Head of caudate nucleus (tissue), 42 donors: ENCODE measurements at places on chromosomes 2 and 18.

DNA sequence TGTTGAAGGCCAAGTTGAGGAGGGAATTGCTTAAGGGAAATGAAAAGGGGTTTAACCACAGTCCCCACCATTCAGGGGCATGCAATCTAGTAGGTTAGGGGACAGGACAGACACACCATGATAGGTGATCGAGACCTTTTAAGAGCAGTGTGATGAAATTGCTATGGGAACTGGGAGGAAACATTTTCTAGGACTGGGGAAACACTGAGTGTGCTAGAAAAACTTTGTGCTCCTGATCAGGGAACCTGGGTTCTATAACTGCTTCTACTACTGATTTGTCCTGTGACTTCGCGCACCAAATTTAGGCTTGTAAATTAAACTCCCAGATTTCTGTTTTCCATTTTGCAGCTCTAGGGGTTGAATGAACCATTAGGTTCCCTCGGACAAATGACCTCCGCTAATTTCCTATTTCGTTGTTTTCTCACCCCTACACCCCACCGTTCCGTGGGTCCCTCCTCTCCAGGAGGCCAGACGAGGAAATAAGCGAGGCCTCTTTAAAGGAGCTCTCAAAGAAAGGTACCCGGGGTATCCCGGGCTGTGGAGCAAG is 371 bp upstream of the LCLAT1 start:
- no peak for DNase-seq

GRCh38 chr18:31684279-31685096 is at the start of gene B4GALT6:
B4GALT6 (minus strand) TSS chr18:31684581; CDS start chr18:31684426, 155 bp downstream.
- peak; percentile 52 for DNase-seq

GRCh38 chr18:75307530-75307929 is 96.9 kb downstream of the TSHZ1 start:
- DNase-seq: no peak

DNA sequence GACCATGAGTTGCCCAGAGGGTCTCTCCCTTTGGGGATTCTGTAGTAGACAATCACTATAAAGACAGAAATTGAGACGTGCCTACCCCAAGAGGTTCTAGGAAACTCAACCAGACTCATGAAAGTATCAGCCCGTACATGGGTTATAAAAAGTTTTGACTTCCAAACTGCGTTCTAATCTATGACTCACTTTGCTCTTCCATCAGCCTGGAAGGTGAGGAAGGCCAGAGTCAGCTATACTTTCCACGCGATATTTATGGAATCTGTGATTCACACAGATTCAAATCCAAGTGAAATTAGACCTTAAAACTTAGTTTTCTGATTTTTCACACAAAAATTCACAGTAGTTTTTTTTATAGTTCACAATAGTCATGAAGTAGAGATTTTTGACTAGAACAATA is 7.7 kb upstream of the LYPD1 start:
- DNase-seq: no peak

DNA sequence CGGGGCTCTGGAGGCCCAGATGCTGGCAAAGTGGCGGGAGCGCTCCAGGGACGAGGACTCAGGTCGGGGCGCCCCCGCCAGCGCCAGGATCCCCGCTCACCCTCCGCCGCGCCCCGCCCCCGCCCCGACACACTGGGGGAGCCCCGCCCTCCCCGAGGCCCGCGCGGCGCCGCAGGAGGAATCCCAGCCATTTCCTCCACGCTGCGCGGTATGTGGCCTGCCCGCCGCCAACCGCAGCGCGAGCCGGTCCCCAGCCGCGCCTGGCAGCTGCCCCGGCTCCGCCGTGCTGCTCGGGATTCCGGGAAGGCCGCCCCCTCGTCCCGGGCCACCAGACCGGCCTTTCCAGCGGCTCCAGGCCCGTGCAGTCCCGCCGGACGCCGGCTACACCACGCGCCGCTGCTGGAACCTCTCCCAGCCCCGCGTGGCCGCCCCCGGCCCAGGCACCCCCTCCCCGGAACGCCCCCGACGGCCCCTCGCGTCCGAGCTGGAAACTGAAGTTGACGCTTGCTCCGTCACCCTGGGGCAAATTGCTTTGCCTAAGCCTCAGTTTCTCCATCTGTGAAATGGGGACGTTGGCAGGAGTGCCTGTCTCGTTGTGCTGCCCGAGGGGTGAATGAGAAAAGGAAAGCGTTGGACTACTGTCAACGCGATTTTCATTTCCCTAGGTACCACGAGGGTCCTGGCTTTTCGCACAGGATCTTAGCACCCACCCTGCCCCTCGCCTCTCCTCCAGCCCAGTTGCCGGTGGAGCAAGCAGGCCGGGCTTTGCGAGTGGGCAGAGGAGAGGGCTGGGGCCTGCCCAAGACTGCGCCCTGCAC is 53.6 kb downstream of the PKDCC start:
- peak; percentile 51 for DNase-seq

DNA sequence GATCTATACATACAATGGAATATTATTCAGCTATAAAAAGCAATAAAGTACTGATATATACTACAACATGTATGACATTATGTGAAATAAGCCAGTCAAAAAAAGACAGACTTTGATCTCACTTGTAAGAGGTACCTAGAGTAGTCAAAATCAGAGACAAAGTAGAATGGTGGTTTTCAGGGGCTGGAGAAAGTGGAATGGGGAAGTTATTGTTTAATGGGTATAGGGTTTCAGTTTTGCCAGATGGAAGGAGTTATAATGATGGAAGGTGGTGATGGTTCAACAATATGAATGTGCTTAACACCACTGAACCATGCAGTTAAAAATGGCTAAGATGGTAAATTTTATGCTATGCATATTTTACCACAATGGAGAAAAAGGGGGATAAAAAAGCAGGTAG is 6.3 kb downstream of the COBLL1 start:
- no peak for DNase-seq

- no peak for DNase-seq
Measured at GRCh38 chr2:121539750-121540469, 9.2 kb downstream of the RNU4ATAC start.

DNA sequence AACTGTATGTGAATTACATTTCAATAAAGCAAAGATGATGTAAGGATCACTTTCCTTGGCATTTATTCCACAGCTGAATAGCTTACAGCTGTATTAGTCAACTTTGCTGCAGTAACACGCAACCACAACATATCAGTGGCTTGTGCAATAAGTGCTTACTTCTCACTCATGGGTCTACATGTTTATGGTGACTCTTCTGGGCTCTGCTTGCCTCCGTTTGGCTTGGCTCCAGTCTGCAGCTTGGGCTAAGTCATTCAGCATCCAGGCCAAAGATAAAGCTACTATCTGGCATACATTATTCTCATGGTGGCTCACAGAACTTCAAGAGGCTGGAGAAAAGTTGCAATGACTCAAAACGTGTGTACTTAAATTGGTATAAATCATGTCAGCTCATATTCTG is 355.0 kb downstream of the RNF144A start:
- DNase-seq: no peak

DNA sequence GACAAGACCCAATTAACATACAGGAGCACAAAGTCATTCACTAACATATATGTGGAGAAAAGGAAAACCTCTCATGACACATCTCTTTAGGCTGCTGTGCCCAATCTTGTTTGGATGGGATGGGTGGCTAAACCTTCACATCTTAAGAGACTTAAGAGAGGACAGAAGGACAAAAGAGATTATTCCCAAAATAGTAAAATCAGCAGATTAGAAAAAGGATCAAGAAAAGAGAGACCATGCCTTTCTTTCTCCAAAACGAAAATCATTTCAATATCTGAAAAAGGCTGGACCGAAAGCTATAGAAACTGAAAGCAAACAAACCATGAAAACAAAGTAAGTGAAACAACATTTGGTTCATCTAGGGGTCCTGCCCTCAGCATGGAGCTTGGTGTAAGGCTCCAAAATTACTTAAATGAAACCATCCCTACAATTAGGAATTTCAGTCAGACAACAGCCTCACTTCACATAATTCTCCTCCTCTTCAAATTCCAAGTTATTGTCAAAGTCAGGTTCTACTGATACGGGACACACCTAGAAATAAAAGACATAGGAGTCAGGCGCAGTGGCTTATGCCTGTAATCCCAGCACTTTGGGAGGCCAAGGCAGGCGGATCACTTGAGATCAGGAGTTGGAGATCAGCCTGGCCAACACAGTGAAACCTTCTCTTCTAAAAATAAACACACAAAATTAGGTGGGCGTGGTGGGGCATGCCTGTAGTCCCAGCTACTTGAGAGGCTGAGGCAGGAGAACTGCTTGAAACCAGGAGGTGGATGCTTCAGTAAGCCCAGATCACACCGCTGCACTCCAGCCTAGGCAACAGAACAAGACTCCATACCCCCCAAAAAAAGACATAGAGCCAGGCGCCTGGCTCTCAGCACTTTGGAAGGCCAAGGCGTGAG is 5.2 kb downstream of the STARD7 start:
- no peak for DNase-seq

GRCh38 chr18:56891870-56892269 is 240.7 kb downstream of the WDR7 start:
- DNase-seq: no peak

DNA sequence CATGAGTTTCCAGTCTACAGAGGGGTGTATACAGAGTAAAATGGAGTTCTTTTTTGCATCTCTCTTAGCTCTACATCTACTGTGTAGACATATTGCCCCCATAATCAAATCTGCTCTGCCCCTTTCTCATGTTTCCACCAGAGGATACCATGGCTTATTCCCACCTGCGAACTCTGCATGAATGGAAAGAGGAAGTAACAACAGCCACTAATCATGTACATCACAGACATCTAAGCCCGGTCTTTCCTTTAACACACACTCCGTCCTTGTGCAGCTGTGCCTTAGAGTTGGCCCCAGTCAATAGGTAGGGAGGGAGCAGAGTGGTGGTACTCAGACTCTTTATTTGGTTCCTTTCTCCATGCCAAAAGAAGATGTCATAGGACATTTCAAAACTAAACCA is 147.3 kb upstream of the NRP2 start:
- no peak for DNase-seq

GRCh38 chr2:118061135-118061955 is 26.9 kb upstream of the INSIG2 start:
- DNase-seq: no peak

- DNase-seq: no peak
Measured at GRCh38 chr2:232388324-232388891, 9.9 kb downstream of the ALPP start.

DNA sequence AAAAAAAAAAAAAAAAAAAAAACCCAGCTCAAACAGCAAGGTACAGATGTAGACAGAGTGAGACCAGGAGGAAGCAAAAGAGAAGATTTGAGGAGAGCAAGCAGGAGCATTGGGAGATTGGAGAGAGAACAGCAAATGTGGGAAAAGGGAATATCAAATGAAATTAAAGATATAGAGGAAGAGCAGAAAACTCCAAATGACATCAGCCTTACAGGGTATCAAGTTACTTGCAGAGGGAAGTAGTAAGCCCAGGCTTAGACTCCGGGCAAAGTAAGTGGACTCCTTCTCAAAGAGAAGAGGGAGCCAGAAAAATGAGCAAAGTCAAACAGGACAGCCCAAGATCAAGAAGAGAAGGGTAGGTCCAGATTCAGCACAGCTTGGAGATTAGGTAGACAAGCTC is 93.3 kb upstream of the PPP1CB start:
- no peak for DNase-seq

GRCh38 chr2:3536682-3537632 is 17.6 kb upstream of the ADI1 start:
- no peak for DNase-seq

GRCh38 chr2:207534417-207534816 is 4.7 kb downstream of the CREB1 start:
- DNase-seq: no peak
